EL (cell line): ENCODE measurements at places on chromosomes 13 and 19.

GRCh38 chr13:51015973-51016372 lies 95.1 kb downstream of the C13orf42 start:
- DNase-seq = no peak

DNA sequence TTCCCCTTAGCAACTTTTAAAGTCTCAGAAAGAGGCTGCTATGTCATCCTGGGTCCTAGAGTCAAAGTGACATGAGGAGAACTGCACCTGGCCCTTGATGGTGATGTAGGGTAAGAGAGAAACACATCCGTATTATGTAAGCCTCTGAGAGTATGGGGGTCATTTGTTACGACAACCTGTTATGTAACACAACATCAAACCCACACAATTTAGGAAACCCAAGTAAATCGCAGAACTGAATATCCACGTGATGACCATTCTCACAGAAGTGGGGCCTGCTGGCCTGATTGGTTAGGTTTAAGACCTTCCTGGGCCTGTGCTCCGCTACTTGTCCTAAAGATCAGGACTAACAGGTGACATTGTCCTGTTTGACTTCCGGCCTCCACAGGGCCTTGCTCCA lies 15.3 kb upstream of the B3GLCT start:
- no peak for DNase-seq

- DNase-seq = no peak
Observed at GRCh38 chr13:60331249-60332012, 65.6 kb upstream of the TDRD3 start.

- no peak for DNase-seq
Observed at GRCh38 chr19:40414542-40415535, 1.7 kb upstream of the PRX start.
